ENCODE measurements at places on chromosomes 2 and 18.

DNA sequence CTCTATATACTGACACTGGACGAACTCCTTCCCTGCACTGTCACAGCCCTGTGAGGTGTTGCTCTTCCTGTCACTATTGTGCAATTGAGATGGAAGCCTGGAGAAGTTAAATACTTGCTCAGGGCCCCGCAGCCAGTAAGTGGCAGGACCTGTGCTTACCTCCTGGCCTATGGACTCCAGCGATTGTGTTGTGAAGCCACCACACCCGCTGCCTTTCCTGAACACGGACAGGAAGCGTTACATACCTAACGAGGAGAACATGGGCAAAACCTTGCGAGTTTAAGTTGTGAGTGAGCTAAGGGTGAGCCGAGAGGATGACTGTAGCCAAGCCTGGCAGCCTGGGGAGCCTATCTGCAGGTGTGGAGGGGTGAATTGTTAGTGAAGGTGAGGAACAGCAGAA, 26.1 kb downstream of the RAB31 start:
- DNase-seq: no peak

GRCh38 chr2:14700753-14701152, 68.2 kb downstream of the LRATD1 start:
- no peak for DNase-seq

DNA sequence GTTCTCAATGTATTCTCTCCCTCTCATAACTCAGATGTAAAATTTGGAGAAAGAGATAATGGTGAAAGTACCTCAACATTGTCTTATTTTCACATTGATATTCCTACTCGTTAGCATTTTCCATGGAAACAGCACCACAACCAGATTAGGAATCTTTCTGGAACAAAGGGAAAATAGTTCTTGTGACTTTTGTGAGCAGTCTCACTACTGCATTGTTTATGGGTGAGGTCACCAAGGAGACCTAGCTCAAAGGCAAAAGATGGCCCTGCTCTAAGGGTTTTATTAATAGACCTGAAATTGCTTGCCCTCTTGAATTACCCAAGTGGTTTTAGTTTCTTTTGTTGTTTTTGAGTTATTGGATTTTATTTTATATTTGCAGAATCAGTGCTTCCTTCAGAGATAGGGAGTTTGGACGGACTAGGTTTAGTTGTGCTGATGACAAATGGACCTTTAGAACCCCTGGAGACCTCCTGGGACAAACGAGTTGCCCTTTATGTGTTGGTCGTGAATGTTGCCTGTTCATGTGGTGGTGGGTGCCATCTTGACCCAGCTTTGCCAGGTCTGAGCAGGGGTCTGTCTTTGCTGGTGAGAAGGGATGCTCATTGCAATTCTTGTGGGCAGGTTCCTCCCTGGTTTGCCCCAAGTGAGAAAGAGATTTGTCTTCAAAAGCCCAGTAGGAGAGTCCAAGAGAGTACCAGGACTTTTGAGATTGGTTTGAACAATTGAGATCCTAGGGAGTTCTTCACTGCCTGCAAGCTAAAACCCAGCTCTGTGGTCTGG, 58.1 kb downstream of the INPP4A start:
- no peak for DNase-seq

DNA sequence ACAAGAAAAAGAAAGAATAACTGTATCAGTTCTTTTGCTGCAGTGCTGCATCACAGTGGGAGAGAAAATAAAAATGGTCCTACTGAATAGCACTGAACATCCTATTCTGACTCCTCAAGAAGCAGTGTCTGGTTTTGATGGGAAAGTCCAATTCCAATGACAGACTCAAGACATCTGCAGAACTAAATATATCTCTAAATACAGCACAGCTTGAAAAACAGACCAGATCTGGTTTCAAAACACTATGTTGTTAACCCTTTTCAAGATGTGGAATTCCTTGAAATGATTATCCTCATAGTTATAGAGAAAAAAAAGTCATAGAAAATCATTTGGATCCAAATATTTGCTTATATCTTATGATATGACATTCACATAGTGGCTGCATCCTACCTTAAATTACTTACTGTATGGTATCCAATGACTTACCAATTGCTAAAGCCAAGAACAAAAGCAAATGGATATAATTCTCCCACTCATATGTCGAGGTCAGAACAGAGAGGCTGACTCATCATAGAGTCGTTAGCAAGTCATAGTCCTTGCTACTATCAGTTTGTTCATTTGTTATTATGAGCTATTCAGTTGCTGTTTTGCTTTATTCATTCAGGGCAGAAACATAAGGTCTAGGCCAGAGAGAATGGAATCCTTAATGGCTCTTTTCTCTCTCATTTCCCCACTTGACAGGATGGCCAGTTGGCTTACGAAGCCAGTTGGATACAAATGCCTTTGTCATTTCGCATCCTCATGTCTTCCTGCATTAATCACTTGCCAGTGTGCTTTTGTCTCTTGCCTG, 62.5 kb upstream of the ACVR2A start:
- DNase-seq: no peak

GRCh38 chr2:1739961-1740715, 4.2 kb downstream of the PXDN start:
- DNase-seq: no peak

DNA sequence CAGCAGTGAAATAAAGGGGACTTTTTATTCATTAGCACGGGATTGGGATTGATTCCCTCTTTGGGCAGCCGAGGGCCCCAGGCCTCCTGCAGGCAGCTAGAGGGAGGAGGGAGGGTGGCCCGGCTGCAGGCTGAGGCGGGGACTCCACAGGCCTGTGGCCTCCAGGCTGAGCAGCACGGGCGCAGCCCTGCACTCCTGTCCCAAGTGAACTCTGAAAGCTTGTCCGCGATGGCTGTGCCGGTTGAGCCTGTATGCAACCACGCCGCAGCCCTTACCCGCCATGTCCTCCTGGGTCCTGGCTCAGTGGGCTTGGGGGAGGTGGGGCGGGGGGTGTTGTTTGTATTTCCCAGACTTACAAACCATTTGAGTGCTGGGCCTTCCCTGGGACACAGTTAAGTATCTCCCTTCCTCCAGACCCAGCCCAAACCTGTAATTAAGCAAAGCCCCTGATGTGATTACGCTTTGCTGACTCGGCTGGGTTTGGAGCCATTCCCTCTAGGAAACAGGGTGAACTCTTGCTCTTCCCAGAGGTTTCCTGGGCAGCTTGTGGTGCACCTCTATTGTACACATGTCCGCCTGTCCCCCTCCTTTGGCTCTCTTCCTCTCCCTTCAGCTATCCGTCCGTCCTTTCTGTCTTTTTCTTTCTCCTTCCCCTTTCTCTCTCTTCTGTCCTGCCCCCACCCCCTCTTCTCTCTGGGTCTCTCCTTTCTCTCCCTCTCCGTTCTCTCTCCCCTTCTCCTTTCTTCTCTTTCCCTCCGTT, 5.3 kb downstream of the GLI2 start:
- DNase-seq: no peak

DNA sequence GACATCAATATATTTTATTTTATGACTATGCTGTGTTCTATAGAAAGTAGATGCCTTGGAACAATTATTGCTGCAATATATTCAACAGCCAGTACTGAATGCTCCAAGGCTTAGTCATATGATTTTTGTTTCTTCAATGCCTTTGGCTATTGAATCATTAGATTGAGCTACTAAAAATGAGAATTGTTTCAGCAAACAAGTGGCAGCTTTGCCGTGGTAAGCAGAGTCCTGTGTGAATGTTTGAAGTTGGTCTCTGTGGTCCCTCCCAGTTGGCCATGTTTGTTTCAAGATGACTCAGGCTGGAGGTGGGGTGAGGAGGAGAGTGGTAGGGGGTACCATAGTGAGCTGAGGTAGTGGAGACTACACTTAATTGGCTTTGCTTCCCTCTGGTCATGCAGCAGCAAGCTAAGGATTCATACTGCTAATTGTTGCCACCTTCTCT, 198.6 kb upstream of the EPAS1 start:
- DNase-seq: no peak

DNA sequence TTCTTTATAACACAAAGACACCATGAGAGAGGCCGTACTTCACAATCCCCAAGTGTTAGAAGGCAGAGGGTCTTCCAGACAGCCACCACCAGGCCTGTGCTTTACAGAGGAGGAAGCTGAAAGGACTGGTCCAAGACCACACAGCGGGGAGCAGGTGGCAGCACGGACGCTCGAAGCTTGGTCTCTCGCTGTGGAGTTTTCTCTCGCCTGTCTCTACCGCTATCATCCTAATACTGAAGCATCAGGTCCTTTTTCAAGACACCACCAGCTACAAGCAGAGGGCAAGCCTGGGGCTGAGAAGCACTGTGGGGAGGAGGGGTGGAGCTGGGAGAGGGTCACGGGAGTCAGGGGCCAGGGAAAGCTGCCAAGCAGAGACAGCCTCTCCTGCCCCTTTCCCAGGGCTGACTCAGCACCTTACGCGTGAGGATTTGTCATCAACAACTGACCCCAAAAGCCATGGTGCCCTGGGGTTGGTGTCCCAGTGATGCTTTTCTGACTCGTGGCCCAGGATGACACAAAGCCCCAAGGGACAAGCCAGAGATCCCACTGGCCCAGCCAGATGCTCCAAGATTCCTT, 31.9 kb upstream of the FOSL2 start:
- no peak for DNase-seq

DNA sequence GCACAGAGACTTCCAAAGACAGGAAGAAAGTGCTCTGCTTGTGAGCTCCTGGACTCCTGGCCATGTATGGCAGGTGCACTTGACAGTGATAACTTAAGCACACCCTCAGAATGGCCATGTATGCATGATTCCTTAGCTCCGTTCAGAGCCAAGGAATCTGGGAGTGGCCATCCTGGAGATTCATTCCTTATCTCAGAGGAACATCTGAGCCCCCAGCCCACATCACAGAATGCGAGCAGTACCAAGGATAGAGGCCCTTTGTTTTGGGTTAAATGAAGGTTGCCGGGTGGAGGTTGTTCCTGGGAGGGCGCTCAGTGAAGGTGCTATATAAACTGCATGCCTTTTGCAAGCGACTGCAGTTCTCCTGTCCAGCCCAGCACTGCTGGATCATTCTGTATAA, 26.9 kb downstream of the DIPK1C start:
- no peak for DNase-seq

- peak; percentile 21 for DNase-seq
Measured at GRCh38 chr18:54950221-54950620, 9.0 kb downstream of the CCDC68 start.

DNA sequence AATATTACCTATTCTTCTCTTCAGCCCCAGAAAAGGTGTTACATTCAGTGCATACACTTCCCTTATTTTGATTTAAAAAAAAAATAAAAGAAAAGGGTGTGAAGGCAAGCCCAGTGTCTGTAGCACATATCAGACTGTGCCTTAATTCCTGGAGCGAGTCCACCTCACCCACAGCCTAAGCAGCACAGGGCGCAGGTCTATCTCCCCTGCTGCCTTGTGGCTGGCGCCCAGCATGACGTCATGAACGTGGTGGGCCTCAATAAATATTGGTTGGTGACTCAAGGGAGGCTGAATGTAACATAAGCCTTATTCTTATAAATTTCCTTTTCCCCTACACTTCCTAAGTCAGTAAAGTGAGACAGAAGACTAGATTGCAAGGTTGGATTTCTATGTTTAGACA, 26.4 kb downstream of the ST3GAL5 start:
- DNase-seq: peak; percentile 23

GRCh38 chr2:46245869-46246268, 51.3 kb upstream of the EPAS1 start:
- no peak for DNase-seq

- DNase-seq: peak; percentile 40
Measured at GRCh38 chr2:30072250-30072842, 74.5 kb upstream of the YPEL5 start.

Data from CD4-positive, alpha-beta T cell treated with Interleukin-6 at 100 ng/mL for 8 hours (primary cell).